ENCODE measurements at places on chromosomes 2 and 18.

- no peak for DNase-seq
Measured at GRCh38 chr18:76252880-76253279, 242.2 kb downstream of the ZNF516 start.

GRCh38 chr2:237141571-237142051, 55.9 kb downstream of the COPS8 start:
- DNase-seq, result no peak

GRCh38 chr2:152115952-152116351, 17.1 kb upstream of the CACNB4 start:
- DNase-seq, result no peak

DNA sequence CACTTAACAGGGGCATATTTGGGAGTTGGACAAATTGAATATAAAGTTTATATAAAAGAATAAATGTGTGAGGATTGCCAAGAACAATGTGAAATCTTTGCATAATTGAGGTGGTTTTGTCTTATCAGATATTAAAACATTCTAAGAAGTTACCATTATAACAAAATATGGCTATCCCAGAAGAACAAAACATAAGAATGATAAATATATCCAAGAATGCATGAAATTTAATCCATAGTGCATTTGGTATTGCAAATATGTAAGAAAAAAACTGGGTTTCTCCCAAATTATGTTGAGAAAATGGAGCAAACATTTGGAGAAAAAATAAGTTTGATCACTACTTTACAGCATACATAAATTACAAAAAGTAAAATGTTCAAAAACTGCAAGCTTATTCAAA, 562.4 kb downstream of the RNF144A start:
- DNase-seq, result no peak

GRCh38 chr2:136059036-136059472, 58.9 kb downstream of the CXCR4 start:
- no peak for DNase-seq

- no peak for DNase-seq
Measured at GRCh38 chr2:164710837-164711765, 89.8 kb upstream of the GRB14 start.

DNA sequence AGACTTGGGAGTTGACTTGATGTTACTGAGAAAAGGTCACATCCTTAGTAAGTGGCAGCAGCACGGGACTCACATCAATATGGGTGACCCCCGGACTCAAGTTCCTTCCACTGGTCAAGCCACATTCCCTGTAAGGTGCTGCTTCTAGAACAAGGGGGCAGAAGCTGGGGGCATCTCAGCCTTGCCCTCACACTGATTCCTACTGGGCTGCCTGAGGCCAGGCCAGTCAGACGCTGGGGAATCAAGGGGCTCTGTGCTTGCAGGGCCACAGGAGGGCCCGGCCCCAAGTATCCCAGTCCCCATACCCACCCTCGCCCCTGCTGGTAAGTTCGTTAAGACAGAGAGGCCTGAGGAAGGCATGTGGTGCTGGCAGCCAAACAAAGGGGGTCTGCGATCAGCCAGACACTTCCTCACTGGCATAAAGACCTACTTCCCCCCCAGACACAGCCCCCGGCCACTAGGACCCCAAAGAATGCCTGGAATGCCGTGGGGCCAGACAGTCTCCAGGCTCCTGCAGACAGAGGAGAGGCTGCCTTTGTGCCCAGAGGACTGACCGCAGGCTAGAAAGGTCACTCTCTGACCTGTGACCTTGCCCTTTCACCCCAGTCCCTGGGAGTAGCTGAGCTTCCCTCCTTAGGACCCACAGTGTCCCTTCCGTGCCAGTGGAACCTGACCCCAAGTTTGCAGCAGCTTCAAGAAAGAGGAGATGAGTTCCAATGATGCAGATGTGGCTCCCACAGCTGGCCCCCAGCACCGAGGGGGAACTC, 83.6 kb downstream of the HS1BP3 start:
- no peak for DNase-seq

- DNase-seq, result no peak
Measured at GRCh38 chr2:181851726-181852125, 39.8 kb upstream of the ITPRID2 start.

- no peak for DNase-seq
Measured at GRCh38 chr2:611519-611918, 65.7 kb downstream of the TMEM18 start.

GRCh38 chr2:142756430-142756829, 121.0 kb upstream of the KYNU start:
- DNase-seq, result no peak

- no peak for DNase-seq
Measured at GRCh38 chr2:238143239-238143951, 4.9 kb downstream of the KLHL30 start.

DNA sequence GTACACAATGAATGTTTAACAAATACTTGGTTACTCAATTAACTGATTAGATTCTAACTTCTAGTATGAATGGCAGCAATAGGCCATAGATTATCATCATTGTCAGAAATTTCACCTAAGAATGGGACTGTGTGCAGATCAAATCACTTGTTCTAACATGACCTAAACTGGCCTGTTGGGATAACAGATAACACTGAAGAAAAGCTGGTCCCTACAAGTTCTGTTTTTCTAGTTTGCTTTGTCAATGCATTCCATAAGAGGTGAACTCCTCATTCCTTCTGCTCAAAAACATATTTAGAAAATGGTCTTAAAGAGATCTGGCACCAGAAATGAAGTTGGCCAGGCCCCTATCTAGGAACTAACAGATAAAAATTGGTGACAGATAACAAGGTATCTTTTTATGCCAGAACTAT, 175.4 kb downstream of the THADA start:
- no peak for DNase-seq

DNA sequence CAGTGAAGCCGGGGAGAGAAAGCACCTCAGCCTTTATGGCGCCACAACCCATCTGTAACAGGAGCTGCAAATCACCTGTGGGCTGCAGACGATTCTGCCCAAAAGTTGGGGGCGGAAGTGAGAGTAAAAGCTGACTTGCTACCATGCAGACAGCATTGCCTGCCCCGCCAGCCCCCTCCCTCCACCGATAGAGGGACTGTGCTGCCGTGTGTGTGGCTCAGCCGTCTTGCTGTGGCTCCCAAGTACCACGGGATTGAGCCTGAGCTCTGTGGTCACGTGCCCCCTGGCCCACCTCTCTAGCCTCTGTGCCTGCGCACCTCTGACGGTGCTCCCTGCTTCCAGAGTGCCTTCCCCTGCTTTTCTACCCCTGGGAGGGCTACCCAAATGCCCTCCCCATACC, 79.6 kb downstream of the GLI2 start:
- no peak for DNase-seq

GRCh38 chr18:25350489-25351251, 1.3 kb downstream of the ZNF521 start:
- DNase-seq, result no peak

GRCh38 chr2:226845386-226846116, 9.7 kb downstream of the RHBDD1 start:
- no peak for DNase-seq

GRCh38 chr2:201363857-201364560, 6.9 kb upstream of the FLACC1 start:
- no peak for DNase-seq

DNA sequence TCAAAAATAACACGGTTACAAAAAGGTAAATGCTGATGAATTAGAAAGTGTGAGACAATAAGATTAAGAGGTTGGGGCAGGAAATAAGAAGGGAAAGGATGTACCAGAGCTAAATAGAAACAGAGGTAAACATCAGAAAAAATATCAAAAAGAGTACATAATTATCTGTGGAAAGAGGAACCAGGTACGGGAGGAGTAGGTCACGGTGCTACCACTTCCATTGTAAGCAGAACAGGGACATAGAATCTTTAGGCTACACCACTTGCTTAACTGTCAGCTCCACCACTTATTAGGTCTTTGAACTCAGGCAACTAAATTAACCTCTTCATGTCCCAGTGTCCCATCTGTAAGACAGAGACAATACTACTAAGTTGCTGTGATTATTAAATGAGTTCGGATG, 350.3 kb downstream of the LRATD1 start:
- no peak for DNase-seq

GRCh38 chr18:3808985-3809780, 359.2 kb downstream of the TGIF1 start:
- DNase-seq, result no peak

DNA sequence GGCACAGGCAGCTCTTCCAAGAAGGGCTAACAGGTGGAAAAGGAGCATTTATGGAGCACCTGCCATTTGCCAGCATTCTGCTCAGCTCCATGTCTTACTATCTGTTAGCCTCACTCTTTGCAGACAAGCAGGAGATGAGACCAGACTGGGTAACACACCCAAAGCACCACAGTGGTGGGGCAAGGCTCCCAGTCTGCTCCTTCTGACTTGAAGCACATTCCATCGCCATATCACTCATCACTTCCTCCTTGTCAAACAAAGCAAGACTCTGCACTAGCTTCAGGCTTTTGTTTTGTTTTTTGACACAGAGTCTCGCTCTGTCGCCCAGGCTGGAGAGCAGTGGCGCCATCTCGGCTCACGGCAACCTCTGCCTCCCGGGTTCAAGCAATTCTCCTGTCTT, 182.8 kb downstream of the MGAT5 start:
- DNase-seq, result no peak

- no peak for DNase-seq
Measured at GRCh38 chr2:208392300-208392699, 14.3 kb upstream of the PTH2R start.

- DNase-seq, result no peak
Measured at GRCh38 chr18:38847326-38847725, 1281.7 kb upstream of the CELF4 start.

- no peak for DNase-seq
Measured at GRCh38 chr2:16375981-16376380, 289.7 kb downstream of the CYRIA start.

- DNase-seq, result no peak
Measured at GRCh38 chr2:37837628-37838328, 87.3 kb upstream of the RMDN2 start.

DNA sequence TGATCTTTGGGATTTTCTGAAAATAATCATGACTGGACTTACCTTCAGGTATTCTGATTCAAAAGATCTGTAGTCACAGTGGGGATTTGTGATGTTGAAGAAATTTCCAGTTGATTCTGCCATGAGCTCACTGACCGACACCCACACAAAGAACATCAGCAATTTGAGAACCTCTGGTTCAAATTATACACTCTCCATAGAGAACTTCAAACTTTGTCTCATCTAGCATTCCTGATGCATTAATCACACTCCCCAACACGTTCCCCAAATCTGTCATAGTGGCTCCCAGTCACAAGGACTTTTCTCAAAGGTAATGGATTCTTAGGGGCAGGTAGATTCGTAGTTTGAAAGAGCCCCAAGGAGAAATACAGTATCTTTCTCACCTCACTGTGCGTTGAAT, 584.3 kb downstream of the FBXO15 start:
- DNase-seq, result no peak

DNA sequence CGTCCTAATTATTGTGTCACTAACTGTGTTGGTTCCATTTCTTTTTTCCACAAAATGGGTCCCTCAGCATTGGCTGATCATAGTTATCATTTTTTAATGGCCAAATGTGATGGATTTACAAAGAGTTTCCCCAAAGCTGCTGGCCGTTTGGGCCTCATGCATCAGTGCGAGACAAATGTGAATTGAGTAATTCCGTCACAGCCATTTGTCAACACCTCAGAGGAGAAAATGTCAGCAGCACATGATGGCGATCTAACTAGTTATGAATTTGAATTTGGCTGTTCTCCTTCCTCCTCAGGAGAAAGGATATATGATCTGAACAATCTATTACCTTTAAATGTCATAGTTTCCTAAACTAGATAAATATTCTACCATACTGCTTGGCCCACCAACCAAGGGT, 54.9 kb upstream of the SP3 start:
- no peak for DNase-seq

GRCh38 chr2:231386446-231386845, 9.1 kb upstream of the B3GNT7 start:
- DNase-seq, result no peak

- DNase-seq, result no peak
Measured at GRCh38 chr18:25446972-25447371, 95.0 kb upstream of the ZNF521 start.

- DNase-seq, result no peak
Measured at GRCh38 chr2:54012538-54013141, 41.8 kb upstream of the PSME4 start.

DNA sequence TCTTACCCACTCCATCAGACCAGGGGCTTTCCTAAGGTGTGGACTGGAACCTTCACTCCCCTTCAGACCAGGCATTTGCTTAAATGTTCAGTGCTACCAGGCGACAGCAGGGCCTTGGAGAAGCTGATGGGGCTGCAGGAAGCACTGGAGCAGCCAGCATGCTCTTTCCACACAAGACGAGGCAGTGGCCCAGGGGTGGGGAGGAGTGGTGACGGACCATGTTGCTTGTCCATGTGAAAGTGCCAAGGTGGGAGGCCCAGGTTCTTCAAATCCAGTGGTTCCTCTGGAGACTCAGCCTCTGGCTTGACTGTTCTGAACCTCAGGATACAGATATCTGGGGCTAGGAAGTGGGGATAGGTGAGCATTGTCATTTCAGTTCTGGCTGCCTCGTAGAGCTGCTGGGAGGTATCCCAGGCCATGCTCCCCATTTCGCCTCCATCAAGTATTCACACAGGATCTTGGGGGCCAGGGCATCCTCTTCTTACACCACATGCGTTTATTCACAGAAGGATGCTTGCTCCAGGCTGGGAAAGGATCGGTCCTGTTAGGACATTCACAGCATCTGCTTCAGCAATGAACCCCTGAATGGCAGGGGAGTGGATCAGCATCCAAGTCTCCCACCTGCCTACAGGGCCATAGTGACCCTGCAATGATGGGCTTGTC, 62.2 kb downstream of the SFXN5 start:
- DNase-seq, result no peak

DNA sequence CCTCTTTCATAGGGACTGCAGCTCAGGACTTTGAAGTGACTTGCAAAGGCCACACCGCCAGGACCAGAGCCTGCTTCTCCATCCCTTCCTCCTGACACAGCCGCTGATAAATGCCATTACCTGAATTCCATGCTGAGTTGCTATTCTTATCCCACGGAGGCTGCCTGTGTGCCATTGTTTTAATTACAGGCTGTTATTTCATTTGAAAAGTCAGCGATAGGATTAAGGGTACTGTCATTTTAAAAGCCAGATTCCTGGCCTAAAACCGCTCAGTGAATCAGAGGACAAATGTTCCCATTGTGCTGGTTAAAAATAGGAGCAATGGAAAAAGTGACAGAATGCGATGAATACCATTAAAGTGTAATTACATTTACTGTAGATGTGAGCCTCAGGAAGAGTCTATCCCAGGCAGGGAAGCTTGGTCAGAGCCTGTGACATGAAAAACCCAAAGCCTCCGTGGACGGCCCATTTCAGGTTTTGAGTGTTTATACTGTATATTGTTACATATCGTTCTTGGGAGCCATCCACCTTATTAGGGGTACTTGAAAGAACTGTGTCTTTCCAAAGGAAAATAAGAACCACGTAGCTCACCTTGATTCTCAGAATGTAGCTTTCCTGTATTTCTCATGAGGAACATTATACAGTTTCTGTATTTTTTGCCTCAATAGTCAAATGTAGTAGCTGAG, 41.3 kb downstream of the PDCL3 start:
- DNase-seq, result no peak
